ENCODE measurements at places on chromosomes 3 and 15. TPM values are rescaled to one million over a fixed set of nuclear protein-coding genes. Genes with fewer than 3 reads are reported as not detected.

DNA sequence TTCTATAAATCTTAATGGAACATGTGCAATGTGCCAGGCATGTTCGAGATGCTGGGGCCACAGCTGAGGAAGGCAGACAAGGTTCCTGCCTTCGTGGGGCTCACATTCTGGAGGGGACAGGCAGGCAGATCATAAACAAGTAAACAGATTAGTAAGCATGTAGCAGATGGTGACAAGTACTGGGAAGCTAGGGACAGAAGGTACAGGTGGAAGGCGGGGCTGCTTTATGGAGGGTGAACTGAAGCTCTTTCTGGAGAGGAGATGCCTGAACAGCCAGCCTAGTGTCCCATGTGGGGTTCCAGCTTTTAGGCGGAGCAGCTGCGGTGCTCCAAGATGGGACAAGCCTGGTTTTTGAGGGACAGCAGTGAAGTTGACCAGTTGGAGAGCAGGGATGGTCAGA lies 74.7 kb upstream of the SNRK start:
- no peak for DNase-seq

GRCh38 chr15:78097667-78098066 lies 5.3 kb downstream of the SH2D7 start:
- DNase-seq: no peak

- DNase-seq: no peak
Observed at GRCh38 chr3:23928524-23928923, 11.6 kb downstream of the RPL15 start.

DNA sequence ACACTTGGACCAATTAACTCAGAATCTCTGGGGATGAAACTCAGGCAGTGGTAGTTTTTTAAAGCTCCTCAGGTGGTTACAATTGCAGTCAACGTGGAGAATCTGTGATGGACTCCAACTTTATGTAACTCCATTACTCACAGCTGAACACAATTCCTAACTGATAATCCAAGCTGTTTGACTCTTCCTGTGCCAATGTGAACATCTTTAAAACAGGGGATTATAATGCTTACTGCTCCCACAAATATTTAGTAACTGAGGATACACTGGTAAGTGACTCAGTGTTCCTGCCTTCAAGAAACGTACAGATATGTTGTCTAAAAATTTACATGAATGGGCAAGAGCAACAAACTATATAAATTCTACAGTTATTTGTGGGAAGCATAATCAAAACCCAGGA lies 85.6 kb downstream of the OSBPL10 start:
- no peak for DNase-seq

Gene GABRR3
- not detected for polyA plus RNA-seq

Gene GOLGA8M
- polyA plus RNA-seq: 2.9 TPM

Measured in muscle of arm (tissue), 14 donors.